ENCODE measurements at places on chromosomes 1 and 21. TPM values are rescaled to one million over a fixed set of nuclear protein-coding genes. Genes with fewer than 3 reads are reported as not detected.

TNFRSF14 gene
- 209 TPM for total RNA-seq

OR2L8 gene
- total RNA-seq, result not detected

MYCL gene
- total RNA-seq, result 0.42 TPM

MYBPHL gene
- total RNA-seq, result not detected

NTMT2 gene
- total RNA-seq, result not detected

CLCA4 gene
- not detected for total RNA-seq

AGL gene
- total RNA-seq, result 12.9 TPM

BACH1 gene
- 21.5 TPM for total RNA-seq

SMIM1 gene
- total RNA-seq, result 0.66 TPM

TTC34 gene
- 1.3 TPM for total RNA-seq

SORT1 gene
- 1.4 TPM for total RNA-seq

EGLN1 gene
- total RNA-seq, result 21.4 TPM

RPTN gene
- not detected for total RNA-seq

CCDC24 gene
- 4.3 TPM for total RNA-seq

ICOSLG gene
- total RNA-seq, result 8.3 TPM

Measured in activated CD4-positive, alpha-beta T cell treated with anti-CD3 and anti-CD28 coated beads, Interleukin-2, amount 10 ng/mL, durations not matched to agents 24 days and 14 days (primary cell).